Aorta (tissue), 5 donors: ENCODE measurements at places on chromosomes 2 and 18.
A peak's percentile ranks its signal among the peaks of the same experiment; 100 is the strongest.

DNA sequence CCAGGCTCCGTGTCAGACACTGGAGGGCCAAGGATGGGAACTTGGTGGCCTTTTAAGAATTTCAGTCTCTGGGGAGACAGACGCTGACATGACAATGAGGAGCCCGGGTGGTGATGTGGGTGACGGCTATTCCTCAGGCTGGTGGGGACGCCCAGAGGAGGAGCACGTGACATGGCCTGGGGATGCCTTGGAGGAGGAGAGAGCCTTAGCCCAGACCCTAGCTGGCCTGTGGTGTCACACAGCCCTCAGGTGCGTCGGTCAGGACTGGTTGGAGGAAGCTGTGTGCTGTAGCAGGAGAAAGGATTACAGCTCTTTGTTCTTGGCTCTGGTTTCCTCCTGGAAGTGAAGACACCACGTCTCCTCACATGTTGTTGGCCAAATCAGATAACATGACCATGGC, 40.0 kb upstream of the SCLY start:
- DNase-seq, result no peak

GRCh38 chr2:21118302-21118920, 5.4 kb upstream of the TDRD15 start:
- DNase-seq, result no peak

DNA sequence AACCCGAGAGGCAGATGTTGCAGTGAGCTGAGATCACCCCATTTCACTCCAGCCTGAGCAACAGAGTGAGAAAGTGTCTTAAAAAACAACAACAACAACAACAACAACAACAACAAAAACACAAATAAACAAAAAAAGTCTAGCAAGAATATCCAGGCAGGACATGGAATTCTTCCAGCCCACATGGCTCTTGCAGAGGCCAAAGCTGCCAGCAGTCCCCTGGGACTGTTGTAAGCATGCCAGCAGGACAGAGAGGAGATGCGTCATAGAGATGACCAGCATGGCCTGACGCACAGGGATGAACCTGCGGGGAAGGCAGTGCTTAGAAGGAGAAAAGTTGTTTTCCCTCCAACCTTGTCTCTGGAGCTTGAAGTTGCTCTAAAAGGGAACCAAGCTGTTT, 182.3 kb upstream of the PGAP1 start:
- peak; percentile 86 for DNase-seq

GRCh38 chr2:105184420-105184819, 57.1 kb upstream of the GPR45 start:
- DNase-seq, result no peak

- DNase-seq, result no peak
Observed at GRCh38 chr2:46306330-46306751, 9.1 kb downstream of the EPAS1 start.

- DNase-seq, result no peak
Observed at GRCh38 chr2:187541086-187542085, 12.8 kb downstream of the TFPI start.
